ENCODE measurements at places on chromosomes 4 and X.

DNA sequence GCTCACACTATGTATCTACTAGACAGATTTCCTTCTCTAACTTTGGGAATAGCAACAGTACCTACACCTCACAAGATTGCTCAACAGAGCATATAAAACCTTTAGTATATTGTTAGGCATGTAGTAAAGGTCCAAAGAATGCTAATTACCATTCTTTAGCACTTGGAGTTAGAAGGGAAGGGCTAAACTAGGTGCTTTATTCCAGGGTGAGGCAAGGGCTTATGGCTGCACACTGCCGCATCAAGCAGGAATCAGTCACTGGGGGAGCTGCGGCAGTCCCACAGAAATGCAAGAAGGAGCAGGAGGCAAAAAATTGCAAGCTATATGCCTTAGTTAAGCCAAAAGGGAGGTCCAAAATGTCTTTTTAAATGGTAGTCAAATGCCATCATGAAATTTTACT lies 162.7 kb downstream of the PPP3CA start:
- DNase-seq, result no peak

DNA sequence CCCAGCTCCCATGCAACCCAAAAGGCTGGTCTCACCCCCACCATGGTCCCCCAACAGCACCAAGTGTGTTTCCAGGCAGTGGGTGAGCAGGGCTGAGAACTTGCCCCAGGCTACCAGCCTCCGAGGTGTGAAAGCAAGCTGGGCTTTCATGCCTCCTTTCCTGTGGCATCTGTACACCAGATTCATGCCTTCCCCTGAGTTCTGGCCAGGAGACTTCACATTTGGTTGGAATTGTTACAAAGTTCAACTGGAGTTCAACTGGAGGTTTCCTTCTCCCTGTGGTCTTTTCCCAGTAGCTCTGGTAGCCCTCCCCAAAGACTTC lies 77.6 kb upstream of the RAB40AL start:
- no peak for DNase-seq

- DNase-seq, result no peak
Observed at GRCh38 chrX:39047174-39047573, 245.9 kb downstream of the MID1IP1 start.

- no peak for DNase-seq
Observed at GRCh38 chr4:65502131-65502701, 168.1 kb downstream of the EPHA5 start.

- DNase-seq, result no peak
Observed at GRCh38 chr4:100641336-100641735, 123.5 kb upstream of the EMCN start.

DNA sequence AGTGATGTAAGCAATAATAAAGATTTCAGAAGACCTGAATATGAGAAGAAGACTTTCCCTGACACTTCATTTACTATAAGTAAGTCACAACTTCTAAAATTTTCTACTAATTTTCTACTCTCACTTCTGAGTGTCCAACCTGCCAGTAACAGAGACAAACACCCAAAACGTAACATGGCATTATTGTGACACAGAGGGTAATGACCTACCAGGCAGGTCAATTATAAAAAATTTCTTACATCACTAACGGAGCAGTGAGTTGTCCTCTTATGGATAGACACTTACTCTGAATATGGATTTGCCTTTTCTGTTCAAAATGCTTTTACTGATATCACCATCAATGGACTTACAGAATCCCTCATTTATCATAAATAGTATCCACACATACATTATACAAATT lies 405.9 kb upstream of the MAGEB16 start:
- DNase-seq, result no peak

- no peak for DNase-seq
Observed at GRCh38 chr4:7134737-7135388, 57.5 kb upstream of the SORCS2 start.

DNA sequence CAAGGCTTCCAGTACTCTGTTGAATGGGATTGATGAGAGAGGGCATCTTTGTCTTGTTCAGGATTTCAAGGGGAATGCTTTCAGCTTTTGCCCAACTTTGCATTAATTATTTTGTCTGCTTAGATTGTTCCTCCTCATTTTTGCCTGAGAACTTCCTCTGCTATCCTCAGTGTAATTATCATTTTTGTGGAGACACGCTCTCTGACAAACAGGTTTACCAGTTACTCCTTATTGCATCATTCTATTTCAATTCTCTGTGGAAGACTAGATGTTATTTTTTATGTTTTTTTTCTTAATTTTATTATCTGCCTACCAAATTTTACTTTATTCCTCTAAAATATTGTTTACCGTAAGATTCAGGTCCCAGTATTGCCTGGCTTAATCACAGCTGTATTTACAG lies 349.2 kb downstream of the ADGRL3 start:
- DNase-seq, result no peak

GRCh38 chr4:162038112-162038511 lies 125.7 kb downstream of the FSTL5 start:
- DNase-seq, result no peak

DNA sequence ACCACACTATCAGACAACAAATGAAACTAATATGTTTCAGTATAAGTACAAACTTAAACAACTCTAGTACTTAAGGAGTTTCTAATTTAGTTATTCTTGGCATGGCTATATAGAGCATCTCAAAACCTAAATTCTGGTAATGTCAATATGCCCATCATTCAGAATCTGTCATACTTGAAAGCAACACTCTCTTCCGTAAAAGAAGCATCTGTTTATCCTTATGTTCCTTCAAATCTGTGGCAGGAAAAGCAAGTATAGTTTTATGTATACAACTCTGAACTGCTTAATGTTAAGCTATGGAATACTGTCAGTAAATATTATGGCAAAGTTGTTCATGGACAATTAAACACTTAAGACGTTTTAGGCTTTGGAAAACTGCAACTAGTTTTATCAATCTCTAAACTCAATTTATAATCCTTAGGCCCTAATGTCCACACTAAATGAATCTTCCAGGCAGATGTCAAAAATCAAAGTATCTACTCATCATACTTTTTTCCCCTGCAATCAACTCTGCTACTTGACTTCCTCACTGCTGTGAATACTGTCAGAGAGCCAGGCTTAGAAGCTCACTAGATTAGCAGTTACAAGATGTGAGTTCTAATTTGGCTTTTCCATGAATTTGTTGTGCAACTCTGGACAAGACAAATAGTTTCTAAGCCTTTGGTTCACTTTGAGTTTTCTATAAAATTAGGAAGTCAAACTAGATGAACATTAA lies 109.4 kb downstream of the SCLT1 start:
- no peak for DNase-seq

DNA sequence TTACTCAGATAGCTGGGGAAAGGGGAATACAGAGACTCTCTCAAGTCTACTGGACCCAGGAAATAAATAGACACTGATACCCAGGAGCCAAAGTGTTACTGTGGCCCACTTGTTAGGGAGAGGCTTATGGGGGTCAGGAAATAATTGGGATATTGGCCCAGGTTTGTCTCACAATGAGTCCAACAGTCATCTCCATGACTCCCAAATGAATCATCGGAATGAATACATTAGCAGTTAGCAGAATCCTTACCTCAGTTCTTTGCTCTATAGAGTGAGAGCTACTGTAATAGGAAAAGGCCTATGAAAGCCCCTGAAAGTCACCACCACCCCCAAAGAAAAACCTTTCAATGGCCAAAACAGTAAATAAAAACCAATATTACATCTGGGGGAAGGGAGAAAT lies 42.4 kb upstream of the ARHGEF6 start:
- DNase-seq, result no peak

GRCh38 chrX:11363069-11363594 lies 69.9 kb downstream of the AMELX start:
- no peak for DNase-seq

- no peak for DNase-seq
Observed at GRCh38 chr4:71453531-71453930, 114.7 kb downstream of the SLC4A4 start.

GRCh38 chr4:47791965-47792364 lies 45.9 kb downstream of the CORIN start:
- DNase-seq, result no peak

GRCh38 chr4:89653012-89653411 lies 183.9 kb downstream of the SNCA start:
- DNase-seq, result no peak

- DNase-seq, result no peak
Observed at GRCh38 chrX:25383196-25383595, 367.4 kb upstream of the ARX start.

GRCh38 chr4:56607926-56608325 lies 73.2 kb downstream of the HOPX start:
- DNase-seq, result no peak

Data from right renal cortex interstitium (tissue), 3 donors.